ENCODE measurements at places on chromosomes 11 and 22.

DNA sequence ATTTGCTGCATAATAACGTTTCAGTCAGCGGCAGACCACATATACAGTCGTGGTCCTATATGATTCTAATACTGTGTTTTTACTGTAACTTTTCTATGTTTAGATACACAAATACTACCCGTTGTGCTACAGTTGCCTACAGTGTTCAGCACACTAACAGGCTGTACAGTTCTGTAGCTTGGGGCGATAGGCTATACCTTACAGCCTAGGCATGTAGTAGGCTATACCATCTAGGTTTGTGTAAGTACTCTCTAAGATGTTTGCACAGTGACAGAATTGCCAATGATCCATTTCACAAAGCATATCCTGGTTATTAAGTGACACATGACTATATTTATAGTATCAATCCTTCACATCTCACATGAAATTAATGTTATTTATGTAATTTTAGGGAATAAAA lies 78.2 kb downstream of the YAP1 start:
- no peak for ATAC-seq

- ATAC-seq, result no peak
Observed at GRCh38 chr11:128330203-128330602, 257.2 kb downstream of the ETS1 start.

GRCh38 chr22:47034076-47034808 lies 271.8 kb downstream of the TBC1D22A start:
- ATAC-seq, result no peak

DNA sequence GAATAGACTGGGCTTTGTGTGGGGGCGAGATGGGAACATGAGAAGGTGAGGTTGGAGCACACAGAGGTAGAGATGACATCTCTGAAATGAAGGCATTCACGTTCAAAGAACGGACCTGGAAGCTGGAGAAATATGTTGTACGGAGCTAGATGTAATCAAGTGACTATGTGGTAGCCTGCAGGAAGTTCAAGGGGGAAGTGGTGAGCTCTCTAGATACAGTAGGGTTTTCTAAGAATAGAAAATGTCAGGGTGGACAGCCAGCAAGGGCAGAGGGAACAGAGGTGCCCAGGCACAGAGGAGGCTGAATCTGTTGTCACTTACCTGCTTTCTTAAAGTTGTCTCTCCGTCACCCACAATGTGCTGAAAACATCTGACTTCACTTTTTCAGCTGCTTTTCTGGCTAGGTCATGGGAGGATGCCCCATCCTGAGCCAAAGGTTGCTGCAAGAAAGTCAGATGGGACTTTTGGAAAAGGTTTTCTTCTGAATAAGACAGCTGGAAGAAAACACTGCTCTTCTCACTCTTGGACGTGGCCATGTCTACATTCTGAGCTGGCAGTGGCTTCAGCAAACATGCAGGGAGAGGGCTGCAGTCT lies 171.5 kb upstream of the B3GAT1 start:
- ATAC-seq, result no peak

GRCh38 chr22:46052331-46052771 lies 75.4 kb upstream of the WNT7B start:
- no peak for ATAC-seq

DNA sequence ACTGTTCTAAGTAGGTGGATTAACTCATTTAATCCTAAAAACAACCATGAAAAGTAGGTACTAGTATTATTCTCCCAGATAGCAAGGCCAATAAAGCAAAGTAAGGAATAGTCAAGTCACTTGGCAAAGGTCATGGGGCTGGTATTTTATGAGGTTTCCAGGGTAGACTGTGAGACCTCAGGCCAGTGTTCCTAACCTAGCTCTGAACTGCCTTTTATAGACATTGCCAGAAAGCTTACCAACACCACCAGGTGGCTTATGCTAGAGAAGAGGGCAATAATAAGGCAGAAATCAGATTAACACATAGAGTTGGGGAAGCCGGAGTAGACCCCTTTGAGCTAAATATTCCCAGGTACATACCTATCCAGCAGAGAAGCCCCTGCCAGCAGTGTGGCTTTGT lies 490.9 kb upstream of the TENM4 start:
- no peak for ATAC-seq

DNA sequence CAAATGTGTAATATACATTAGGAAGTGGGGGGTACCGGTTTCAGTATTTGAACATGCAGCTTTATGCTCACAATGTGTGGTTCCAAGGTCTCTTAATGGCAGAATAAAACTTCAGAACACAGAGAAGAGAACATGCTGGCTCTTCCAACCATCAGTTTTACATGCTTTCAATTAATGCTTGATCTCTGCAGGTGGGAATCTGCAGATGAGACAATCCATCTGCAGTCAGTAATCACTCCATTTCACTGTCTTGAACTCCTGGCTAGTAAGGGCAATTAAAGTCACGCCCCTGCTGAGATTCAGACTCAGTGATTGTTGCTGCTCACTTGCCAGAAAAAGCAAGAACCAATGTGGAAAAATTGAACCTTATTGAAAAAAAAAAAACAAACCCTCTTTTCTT lies 945.7 kb downstream of the DLG2 start:
- ATAC-seq, result no peak

GRCh38 chr11:17673951-17674350 lies 45.4 kb upstream of the MYOD1 start:
- ATAC-seq, result no peak

DNA sequence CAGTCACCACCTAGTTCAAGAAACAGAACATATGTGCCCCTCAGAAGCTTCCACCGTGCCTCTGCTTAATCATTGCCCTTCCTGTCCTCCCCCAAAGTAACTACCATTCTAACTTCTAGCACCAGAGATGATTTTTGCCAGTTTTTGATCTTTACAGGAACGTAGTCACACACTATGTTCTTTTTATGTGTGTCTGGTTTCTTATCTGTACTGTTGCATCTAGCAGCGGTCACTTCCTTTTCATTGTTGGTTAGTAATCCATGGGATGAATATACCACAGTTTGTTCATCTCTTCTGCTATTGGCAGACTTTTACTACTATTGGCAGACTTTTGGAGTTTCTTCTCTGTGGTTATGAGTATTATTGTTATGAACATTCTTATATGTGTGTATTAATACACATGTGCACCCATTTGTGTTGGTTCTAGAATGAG lies 34.6 kb downstream of the SPECC1L start:
- ATAC-seq, result peak; percentile 94

GRCh38 chr11:132818951-132819350 lies 713.4 kb downstream of the OPCML start:
- no peak for ATAC-seq

GRCh38 chr11:113447621-113448315 lies 27.4 kb downstream of the DRD2 start:
- peak; percentile 66 for ATAC-seq

DNA sequence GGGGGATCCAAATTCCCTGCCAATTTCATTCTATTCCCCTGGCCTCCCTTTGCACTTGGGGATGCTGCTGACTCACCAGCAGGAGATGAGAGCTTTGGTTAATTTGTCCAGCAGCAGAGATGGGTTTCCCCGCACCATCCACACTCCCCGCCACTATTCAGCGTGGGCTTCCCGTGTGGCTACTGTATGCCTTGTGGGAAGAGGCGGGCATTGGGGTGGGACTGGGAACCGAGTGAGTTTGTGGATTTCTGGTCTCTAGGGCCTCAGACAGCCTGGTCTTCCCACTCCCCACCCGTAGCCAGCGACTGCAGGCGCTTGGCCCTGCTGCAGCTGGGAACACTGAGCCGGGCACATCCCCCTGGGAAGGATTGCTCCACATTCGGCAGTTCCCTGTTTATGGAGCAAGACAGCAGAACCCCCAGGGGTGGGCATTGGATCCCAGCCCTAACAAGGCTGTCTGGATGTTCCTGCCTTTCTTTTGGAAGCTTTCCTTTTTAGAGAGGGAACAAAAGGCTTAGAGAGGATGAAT lies 23.4 kb downstream of the KIAA1671 start:
- ATAC-seq, result no peak

DNA sequence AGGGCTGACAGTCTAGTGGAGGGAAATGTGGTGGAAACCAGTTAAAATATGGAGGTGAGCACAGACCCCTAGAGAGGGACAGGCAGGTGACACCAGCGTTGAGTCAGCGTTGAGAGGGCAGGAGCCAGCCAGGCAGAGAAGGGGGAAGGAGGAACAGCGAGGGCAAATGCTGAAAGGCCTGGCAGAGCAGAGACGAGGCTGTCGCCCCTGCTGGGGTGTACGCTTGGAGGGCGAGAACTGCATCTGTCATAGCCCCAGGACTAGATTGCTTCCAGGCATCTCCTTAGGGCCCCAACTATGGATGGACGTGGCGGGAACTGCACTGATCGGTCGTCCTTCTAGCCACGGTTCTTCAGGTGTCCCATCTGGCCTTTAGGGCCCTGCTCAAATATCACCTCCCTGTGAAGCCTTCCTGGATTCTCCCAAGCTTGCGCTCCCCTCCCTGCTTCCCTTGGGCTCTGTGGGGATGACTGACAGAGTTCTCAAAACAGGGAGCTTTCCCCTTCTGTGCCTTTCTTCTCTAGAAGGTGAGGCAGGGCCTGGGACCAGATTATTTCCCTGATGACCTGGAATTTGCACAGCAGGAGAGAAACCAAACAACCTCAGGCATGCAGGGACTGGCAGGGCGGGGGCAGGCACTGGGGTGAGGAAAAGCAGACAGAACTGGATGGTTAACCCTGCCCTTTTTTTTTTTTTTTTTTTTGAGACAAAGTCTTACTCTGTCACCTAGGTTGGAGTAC lies 11.1 kb downstream of the SYNGR1 start:
- no peak for ATAC-seq

DNA sequence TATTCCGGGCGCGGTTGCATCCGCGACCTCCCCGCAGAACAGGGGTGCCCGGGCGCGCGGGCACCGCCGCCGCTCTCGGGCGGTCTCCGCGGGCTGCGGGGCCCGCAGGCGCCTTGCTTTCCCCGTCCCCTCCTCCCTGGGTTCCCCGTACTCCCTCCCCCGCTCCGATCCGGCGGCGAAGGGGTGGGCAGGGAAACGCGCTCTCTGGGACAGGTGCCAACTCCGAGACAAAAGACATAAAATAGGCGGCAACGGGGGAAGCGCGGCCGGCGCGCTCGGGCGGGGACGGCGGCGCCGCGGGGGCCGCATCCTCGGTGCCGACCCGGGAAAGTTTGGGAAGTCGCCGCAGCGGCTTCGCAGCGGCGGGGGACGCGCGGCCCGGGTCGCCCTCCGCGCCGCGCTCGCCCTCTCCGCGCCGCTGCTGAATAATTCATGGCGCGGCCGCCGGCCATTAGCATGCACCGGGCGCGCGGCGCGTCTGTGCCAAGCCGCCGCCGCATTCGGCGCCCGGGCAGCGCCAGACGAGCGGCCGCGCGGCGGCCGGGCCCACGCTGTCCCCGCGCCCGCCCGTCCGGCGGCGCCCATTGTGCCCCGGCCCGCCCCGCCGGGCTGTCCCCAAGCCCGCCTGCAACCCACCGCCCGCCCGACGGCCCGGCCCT lies 78.7 kb upstream of the PPARA start:
- peak; percentile 21 for ATAC-seq

- ATAC-seq, result peak; percentile 28
Observed at GRCh38 chr11:2929950-2930703, 907 bp upstream of the PHLDA2 start.

GRCh38 chr11:7251836-7252682 lies at the start of gene SYT9:
TSS of gene SYT9 (plus strand) at chr11:7251904. CDS start at chr11:7252187, 283 bp downstream.
- peak; percentile 71 for ATAC-seq

DNA sequence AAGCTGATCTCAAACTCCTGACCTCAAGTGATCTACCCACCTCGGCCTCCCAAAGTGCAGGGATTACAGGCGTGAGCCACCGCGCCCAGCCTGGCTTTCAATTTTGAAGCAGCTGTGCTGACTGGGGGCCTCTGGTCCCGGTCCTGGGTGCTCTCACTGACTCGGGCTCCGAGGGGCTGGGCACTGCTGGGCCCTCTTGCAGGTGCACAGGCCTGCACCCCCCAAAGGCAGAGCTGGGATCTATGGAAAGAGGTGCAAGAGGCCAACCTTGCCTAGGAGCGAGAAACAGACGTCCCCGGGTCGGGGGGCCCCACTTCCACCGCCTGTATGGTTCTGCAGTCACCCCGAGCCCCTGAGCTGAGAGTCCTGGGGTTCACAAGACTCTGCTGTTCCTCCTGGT lies 33.2 kb downstream of the KIAA0930 start:
- no peak for ATAC-seq

GRCh38 chr11:72303179-72303578 lies 59.2 kb upstream of the PHOX2A start:
- no peak for ATAC-seq

- ATAC-seq, result no peak
Observed at GRCh38 chr11:26326793-26327400, 5.0 kb upstream of the ANO3 start.

DNA sequence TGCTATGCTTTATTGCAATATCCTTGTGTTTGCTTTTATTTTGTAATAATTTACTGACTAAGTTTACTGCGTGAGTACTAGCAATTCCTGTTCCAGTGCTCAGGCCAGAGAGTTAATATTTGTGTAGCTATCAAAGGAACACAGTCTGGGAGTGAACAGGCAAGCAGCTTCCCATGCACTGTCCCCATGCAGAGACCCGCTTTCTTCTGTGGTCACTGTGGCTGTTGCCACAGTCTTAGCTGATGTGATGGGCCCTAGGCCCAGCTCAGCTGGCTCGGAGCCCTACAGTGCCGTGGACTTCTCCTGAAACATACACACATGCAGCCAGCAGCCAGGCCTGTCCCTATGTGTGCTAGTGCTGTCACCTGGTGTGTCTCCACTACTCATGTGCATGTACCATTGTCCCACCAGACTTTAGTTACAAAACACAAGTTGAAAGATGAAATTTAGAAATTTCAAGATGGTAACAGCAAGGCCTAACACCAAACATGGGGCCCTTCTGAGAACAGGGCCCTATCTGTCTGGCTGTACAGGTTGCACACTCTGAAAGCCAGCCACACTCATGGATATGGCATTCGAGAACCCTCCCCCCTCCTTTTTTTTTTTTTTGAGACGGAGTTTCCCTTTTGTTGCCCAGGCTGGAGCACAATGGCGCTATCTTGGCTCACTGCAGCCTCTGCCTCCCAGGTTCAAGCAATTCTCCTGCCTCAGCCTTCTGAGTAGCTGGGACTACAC lies 12.3 kb upstream of the SCUBE2 start:
- ATAC-seq, result no peak

- no peak for ATAC-seq
Observed at GRCh38 chr22:29727131-29727523, 7.3 kb downstream of the CABP7 start.

- ATAC-seq, result peak; percentile 68
Observed at GRCh38 chr11:95144313-95145235, 54.9 kb downstream of the ENDOD1 start.

DNA sequence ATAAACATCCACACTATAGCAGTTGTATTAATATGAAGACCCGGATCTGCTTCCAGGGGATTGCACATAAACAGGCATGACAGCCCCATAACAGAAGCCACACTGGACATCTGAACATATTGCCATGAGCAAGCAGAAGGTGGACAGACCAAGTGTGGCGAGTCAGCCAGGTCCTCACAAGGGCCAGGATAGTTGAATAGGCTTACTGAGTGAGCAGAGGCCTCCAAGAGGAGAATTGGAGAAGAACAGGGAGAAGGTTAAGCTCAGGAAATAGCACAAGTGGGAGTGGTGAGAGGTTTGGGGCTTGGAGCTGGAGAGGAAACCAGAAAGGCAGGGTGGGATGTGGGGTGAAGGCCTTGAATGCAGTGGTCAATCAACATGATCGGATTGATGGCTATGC lies 10.8 kb downstream of the SLC35C1 start:
- ATAC-seq, result no peak
